ENCODE measurements at places on chromosomes 4 and X.

DNA sequence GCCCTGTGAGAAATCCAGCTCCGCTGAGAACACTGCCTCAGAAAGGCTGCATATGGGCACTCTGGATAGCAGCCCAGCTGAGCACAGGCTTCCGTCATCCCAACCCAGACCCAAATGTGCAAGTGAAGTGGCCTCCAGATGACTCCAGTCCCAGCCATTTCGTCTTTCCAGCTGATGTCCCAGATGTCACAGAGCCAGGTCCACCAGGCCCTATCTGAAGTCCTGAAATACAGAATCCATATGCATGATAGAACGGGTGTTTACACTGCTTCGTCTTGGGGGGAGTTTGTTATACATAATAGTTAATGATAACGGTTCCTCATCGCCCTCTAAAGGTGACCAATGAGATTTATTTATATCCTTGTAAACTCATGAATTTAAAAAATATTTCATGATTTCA is 72.6 kb upstream of the TRIM2 start:
- DNase-seq: no peak

GRCh38 chr4:165133150-165133549 is 20.5 kb upstream of the TMEM192 start:
- no peak for DNase-seq

- DNase-seq: no peak
These were observed 223.1 kb upstream of the SLIT2 start for GRCh38 chr4:20028645-20029044.

DNA sequence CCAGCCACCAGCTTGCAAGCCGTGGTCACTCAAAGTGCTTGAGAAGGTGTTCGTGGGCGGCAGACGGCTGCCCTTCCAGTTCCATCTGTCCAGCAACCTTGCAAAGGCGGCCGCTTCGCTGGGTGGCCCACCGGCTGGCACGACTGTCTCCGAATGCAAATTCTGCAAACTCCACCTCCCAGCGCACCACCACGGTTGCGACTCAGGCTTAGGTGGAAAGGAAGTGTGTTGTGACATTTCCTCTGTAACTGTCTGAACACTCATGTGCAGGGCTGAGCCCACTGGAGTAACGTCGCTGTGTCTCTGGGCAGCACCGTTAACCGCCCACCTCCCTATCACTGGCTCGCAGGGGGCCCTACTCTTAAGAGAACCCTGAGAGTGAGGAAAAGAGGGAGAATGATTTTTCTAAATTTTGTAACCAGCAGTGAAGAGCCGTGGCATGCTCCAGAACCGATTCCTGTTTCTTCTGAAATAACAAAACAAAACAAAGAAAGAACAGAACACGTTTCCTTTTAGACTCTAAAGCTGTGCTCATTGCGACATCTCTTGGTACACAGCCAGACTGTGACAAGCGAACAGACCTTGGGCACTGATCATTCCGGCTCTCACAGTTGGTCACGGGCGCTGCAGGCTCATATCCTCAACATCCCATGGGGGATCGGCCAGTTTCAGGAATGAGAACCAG is at the start of gene P2RY8:
Gene P2RY8, minus strand, starts transcription at position 155 of the 685 bp plus-strand sequence. CDS start 70,627 bp downstream, outside the sequence.
- DNase-seq: no peak

DNA sequence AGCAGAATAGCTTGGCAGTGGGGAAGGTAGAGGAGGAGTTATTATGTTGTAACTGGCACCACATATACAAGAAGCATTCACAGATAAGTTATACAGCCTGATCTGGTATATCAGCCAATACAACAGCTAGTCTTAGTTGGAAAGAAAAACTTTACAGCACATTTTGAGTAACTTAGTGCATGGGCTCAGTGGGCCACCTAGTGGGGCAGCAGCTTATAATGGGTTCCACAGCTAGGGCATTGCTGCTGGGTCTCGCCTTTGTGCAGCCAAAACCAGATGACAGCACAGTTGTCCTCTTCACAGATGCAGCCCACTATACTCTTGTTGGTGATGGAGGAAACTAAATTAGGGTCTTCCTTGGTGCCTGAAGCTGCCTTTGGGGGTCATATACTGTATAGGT is 448.1 kb upstream of the RASGEF1B start:
- no peak for DNase-seq

DNA sequence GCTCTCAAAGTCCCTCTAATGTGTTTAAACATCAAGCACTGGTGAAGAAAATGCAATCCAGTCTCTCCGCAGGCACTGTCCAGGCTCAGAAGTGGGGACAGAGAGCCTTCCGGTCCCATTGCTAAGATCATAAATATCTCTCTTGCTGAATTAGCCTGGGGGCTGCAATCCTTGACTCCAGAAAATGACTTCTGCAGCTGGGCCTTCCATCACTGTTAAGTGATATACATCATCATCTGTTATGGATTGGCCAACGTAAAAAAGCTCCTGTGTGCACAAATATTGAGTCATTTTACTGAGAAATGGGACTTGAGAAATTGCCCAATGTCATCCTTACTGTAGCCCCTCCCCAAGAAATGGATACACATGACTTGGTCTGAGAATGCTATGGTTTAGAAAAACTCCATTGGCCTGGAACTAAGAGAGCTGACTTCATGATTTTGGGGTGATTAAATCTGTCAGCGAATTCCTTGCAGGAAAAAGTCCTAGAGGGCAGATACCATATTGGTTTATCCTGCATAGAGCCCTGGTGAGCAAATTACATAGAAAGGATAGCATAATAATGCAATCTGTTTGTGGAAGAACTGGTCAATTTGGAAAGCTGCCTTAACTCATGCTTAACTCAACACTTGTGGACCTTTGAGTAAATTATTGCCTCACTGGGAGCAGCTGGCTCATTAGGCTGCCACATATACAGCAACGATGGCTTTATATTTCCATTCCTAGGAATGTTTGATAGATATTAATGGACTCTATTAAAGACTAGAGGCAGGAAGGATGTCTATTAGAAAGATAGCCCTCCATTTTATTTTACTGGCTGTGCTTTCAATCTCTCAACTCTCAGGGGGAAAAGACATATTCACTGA is 346.1 kb downstream of the GBA3 start:
- DNase-seq: no peak

DNA sequence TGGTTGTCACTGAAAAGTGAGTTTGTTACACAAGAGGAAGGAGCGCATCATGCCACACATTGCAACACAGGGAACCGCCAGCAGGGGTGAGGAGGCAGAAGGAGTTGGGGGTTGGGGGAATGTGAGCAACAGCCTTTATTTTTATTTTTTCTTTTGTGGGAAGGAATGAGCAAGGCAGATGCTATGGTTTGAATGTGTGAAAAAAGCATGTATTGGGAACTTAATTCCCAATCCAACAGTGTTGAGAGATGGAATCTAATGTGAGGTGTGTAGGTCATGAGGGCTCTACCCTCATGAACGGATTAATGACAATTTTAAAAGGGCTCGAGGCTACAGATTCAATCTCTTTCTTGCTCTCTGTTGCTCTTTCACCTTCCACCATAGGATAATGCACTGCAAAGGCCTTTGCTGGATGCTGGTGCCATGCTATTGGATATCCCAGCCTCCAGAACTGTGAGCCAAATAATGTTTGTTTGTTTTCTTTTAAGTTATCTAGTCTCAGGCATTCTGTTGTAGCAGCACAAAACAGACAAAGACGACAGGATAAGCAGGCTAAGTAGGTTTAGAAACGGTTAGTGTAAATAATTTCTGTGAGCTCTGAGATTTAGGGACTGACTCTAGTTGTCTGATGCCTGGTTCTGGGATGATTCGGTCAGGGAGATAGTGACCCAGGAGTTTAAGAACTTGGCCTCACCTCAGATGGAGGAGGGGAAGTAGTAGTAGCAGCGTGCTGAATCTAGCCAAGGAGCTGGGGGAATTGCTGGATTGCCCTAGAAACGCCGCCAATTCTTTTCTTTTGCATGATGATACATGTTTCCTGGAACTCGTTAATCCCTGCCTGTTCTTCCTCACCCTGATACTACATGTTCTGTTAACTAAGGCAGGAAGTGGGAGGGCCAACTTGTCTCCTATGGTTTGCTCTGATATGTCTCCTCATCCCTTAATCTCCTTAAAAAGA is 156.6 kb upstream of the CTSO start:
- no peak for DNase-seq

GRCh38 chrX:154002215-154002719 is 17.4 kb downstream of the IRAK1 start:
- no peak for DNase-seq

DNA sequence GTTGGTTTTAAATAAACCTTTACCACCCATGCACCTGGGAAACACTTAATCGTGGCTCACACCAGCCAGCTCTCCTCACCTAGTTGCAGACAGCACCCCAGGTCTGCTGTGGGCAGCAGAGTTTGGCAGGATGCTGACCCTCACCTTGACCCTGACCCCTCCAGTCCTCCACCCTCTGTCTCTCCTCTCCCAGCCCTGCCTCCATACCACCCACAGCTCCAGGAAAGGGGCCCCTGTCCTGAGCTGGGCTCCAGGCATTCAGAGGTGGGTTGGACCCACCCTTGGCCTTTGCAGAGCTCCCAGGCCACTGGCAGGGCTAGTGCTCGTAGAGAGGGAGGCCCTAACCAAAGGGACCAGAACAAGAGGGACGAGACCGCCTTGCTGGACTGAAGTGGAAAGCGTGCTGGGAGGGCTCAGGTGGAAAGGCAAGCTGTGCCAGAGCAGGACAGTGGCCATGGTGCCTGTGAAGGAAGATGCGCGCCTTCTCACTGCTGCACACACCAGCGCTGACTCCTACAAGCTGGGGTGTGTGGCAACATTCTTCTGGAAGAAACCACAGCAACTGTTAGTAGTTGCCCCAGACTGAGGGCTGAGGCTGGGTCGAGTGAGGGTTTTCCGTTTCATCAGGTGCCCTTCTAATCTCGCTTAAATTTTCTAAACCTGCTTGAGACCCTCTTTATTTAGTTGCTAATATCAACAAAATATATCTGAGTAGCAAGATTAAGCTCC is 10.7 kb upstream of the S100P start:
- no peak for DNase-seq

GRCh38 chr4:110268352-110268751 is 69.9 kb upstream of the ELOVL6 start:
- no peak for DNase-seq

DNA sequence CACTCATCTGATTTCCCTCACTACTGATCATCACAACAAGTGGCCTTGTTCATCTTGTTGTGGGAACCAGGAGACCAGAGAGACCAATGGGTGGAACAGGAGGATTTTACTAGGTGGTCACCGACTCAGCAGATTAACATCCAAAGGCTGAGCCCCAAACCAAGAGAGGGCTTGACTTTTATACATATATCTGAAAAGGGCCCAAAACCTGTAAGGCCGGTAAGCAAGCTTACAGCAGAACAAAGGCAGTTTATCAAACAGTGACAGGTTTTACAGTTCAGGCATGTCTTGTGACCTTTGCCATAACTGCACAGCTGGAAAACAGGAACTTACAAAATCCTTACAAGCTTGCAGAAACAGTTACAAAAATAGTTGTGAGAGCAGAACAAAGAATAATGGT is 195.9 kb downstream of the OR13H1 start:
- no peak for DNase-seq

DNA sequence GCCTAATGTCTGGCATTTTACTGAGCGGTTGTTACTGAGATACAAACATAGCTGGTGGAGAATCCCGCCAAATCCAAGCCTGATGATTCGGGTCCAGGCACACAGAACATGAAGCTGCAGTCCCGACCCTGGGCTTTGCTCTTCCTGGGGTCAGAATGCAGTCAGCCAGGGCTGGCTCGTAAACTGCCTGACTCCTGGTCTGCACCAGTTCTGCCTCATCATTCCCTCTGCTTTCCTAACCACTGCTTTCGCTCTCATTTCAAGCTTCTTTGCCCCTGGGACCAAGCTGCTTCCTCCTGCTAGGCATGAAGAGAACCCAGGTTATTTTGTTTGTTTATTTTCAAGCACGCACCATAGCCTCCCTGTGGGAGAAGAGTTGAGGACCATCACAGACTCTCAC is 39.3 kb downstream of the GATB start:
- no peak for DNase-seq

DNA sequence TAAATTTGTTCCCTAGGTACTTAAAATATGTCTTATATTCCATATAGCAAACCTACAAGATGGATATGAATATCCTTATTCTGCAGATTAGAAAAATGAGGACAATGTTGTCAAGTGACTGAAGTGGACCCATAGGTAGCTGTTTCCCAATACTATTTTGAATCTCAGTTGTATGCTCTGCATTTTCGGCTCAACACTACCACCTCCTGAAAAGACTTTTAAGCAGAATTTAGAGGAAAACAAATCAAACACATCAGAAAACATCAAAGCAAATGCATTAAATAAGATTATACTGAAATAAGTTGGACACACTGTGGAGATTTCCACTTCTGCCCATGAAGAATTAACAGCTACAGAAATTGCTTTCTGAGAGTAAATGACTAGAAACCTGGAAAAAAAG is 488.7 kb downstream of the TRIML1 start:
- DNase-seq: no peak

DNA sequence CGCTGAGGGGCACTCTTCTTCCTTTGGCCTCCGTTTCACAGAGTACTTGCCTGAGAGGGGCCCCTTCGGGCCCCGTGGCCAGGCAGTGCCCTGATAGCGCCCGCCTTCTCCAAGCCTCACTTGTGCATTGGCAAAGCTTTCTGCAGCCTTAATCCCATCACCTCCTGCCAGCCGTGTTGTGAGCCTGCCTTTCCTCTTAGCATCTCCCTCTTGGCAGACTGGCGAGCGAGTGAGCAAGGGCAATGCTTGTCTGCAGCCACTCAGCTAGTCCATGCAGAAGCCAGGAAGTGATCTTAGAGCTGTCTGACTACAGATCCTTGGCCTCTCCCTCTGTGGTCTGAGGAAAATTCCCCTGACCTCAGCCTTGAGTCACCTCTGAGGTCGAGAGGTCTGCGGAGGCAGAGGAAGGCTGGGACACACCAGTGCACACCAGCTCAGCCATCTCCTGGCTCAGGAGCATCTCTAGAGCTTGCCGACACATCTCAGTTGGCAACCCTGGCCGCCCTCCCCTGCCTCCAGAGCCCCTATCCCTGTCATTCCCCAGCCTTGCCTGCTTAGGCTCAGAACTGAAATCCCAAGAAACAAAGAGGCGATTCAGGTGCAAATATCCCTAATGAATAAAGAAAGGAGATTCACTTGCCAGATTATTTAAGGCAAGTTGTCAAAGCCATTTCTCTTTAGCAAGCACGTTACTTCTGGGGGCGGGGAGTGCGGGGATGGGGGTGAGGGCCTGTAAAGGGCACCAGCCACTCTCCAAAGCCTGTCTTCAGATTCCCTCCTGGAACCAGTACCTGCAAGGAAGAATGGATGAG is 143.5 kb upstream of the MAMLD1 start:
- no peak for DNase-seq

- DNase-seq: peak; percentile 74
These were observed 212.4 kb upstream of the TTC29 start for GRCh38 chr4:147157860-147158701.

DNA sequence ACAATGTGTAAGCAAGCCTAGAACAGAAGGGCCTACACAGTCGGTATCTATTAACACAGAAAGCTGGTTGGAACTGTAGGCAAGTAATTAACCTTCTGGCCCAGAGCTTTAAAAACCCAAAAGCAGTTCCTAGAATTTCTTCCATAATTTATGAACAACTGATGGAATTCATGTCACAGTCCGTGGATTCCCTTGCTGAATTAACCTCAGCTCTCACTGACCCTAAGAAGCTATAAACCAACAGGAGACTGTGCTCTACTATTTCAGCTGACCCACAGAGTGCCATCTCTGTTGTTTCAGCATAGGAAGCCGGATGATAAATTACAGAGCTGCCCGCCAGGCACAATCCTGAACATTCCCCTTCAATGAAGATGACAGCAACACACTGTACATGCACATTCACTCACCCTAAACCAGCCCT is 157.3 kb downstream of the PRDM5 start:
- no peak for DNase-seq

GRCh38 chr4:26076000-26076587 is 162.1 kb downstream of the SMIM20 start:
- no peak for DNase-seq

GRCh38 chrX:23981711-23982110 is 45.3 kb downstream of the KLHL15 start:
- DNase-seq: no peak

Measured in left forelimb (tissue), 1 donor.